ENCODE measurements at places on chromosomes 6 and 20.

GRCh38 chr6:13053006-13053461 lies 275.3 kb downstream of the TBC1D7 start:
- H3K27me3 ChIP-seq: no peaks in the 10 kb centered on the region
- no peaks in the 10 kb centered on the region for H3K4me1 ChIP-seq
- H3K36me3 ChIP-seq: no peaks in the 10 kb centered on the region
- H3K4me3 ChIP-seq: no peak overlapping the region
- H3K27ac ChIP-seq: no peak overlapping the region

GRCh38 chr6:146851837-146852236 lies 253.1 kb downstream of the ADGB start:
- DNase-seq: no peak
- H3K4me1 ChIP-seq: peaks cover 6% of the 10 kb centered on the region
- no peak overlapping the region for H3K4me3 ChIP-seq
- H3K27ac ChIP-seq: no peak overlapping the region
- no peaks in the 10 kb centered on the region for H3K27me3 ChIP-seq

- H3K4me1 ChIP-seq: no peaks in the 10 kb centered on the region
- no peak for DNase-seq
- no peak overlapping the region for H3K4me3 ChIP-seq
- peaks cover 5% of the 10 kb centered on the region for H3K36me3 ChIP-seq
- H3K27me3 ChIP-seq: no peaks in the 10 kb centered on the region
These were observed 25.5 kb upstream of the STX16 start for GRCh38 chr20:58625585-58625984.

DNA sequence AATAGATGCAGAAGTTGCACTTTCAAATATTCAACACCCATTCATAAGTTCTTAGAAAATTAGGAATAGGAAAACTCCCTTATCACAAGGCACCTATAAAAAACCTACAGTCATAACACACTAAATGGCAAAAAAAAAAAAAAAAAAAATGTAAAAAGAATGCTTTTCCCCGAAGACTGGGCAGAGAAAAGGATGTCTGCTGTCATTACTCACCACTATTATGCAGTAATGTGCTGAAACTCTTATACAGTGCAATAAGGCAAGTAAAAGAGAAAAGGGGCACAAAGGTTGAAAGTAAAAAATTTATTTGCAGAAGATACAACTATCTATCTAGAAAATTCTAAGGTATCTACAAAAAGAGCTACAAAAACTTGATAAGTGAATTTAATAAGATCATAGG lies 607.8 kb upstream of the ARID1B start:
- no peaks in the 10 kb centered on the region for H3K36me3 ChIP-seq
- no peak for DNase-seq
- H3K27ac ChIP-seq: no peak overlapping the region
- H3K4me1 ChIP-seq: no peaks in the 10 kb centered on the region
- H3K4me3 ChIP-seq: no peak overlapping the region
- no peaks in the 10 kb centered on the region for H3K27me3 ChIP-seq

GRCh38 chr6:7052443-7053011 lies 55.2 kb upstream of the RREB1 start:
- no peaks in the 10 kb centered on the region for H3K36me3 ChIP-seq
- no peak for DNase-seq
- H3K4me1 ChIP-seq: no peaks in the 10 kb centered on the region
- H3K27me3 ChIP-seq: no peaks in the 10 kb centered on the region

DNA sequence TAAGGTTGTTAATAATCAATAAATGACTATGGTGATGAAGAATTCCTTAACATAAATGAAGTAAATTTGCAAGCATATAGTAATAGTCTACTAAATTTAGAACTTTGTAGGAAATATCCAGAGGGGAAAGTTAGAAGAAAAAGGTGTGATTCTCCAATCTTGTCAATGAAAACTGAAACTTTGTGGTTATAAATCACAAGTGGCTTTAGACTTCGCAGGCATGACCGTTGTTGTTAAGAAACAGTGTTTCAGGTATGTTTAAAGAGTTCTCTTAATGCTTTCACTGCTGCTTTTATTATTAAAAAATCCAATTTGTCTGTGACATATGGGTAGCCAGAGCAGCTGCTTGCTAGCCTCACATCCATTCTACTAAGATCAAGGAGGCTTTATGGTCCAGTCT lies 475.6 kb upstream of the ADGRB3 start:
- H3K4me1 ChIP-seq: no peaks in the 10 kb centered on the region
- no peaks in the 10 kb centered on the region for H3K27me3 ChIP-seq
- no peaks in the 10 kb centered on the region for H3K36me3 ChIP-seq

GRCh38 chr6:47651505-47651944 lies 46.9 kb upstream of the ADGRF4 start:
- H3K4me3 ChIP-seq: no peak overlapping the region
- no peaks in the 10 kb centered on the region for H3K36me3 ChIP-seq

- no peak overlapping the region for H3K4me3 ChIP-seq
- no peaks in the 10 kb centered on the region for H3K27me3 ChIP-seq
- DNase-seq: no peak
- no peak overlapping the region for H3K27ac ChIP-seq
These were observed 145.1 kb downstream of the CARMIL1 start for GRCh38 chr6:25424303-25424702.

GRCh38 chr6:135657207-135657606 lies 159.7 kb upstream of the AHI1 start:
- no peak overlapping the region for H3K4me3 ChIP-seq
- DNase-seq: no peak
- H3K27ac ChIP-seq: no peak overlapping the region
- no peaks in the 10 kb centered on the region for H3K27me3 ChIP-seq

- H3K4me3 ChIP-seq: no peak overlapping the region
- no peak overlapping the region for H3K27ac ChIP-seq
These were observed 59.5 kb downstream of the PLEKHG1 start for GRCh38 chr6:150659046-150659763.

DNA sequence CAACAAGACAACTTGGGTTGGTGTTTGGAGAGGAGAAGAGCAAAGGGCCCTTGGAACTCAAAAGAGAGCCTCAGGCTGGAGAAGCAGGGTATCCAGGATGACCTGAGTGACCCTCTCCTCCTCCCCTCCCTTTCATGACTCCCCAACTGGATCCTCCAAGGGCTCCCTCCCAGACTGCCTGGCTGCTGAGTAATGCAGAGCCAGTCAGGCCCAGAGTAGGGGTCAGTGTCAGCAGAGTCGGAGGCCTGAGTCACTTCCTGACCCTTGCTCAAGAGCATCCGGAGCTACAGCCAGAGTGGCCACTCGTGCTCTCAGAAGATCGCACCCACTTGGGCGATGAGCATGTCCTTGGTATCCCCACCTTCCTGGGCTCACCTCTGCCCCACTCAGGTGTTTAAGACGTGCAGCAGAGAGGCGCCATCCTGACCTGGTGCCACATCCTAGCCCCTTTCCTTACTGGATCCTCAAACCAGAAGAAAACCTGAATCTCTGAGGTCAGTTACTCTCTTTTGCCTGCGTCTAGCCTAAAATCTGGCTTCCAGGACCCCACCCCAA lies 2.8 kb upstream of the MAPK13 start:
- DNase-seq: no peak
- no peaks in the 10 kb centered on the region for H3K27me3 ChIP-seq
- H3K36me3 ChIP-seq: no peaks in the 10 kb centered on the region
- H3K4me3 ChIP-seq: no peak overlapping the region
- peaks cover 8% of the 10 kb centered on the region for H3K4me1 ChIP-seq

- H3K4me3 ChIP-seq: no peak overlapping the region
- no peak overlapping the region for H3K27ac ChIP-seq
- H3K4me1 ChIP-seq: no peaks in the 10 kb centered on the region
- H3K27me3 ChIP-seq: no peaks in the 10 kb centered on the region
These were observed 101.2 kb downstream of the DTNBP1 start for GRCh38 chr6:15561447-15562199.

GRCh38 chr6:129163551-129163950 lies 280.6 kb downstream of the LAMA2 start:
- no peak overlapping the region for H3K4me3 ChIP-seq
- no peaks in the 10 kb centered on the region for H3K4me1 ChIP-seq
- no peaks in the 10 kb centered on the region for H3K27me3 ChIP-seq
- no peak overlapping the region for H3K27ac ChIP-seq
- no peaks in the 10 kb centered on the region for H3K36me3 ChIP-seq

- H3K27me3 ChIP-seq: no peaks in the 10 kb centered on the region
- no peak overlapping the region for H3K4me3 ChIP-seq
- DNase-seq: no peak
- no peak overlapping the region for H3K27ac ChIP-seq
These were observed 180.5 kb downstream of the PDE7B start for GRCh38 chr6:136031982-136032381.

DNA sequence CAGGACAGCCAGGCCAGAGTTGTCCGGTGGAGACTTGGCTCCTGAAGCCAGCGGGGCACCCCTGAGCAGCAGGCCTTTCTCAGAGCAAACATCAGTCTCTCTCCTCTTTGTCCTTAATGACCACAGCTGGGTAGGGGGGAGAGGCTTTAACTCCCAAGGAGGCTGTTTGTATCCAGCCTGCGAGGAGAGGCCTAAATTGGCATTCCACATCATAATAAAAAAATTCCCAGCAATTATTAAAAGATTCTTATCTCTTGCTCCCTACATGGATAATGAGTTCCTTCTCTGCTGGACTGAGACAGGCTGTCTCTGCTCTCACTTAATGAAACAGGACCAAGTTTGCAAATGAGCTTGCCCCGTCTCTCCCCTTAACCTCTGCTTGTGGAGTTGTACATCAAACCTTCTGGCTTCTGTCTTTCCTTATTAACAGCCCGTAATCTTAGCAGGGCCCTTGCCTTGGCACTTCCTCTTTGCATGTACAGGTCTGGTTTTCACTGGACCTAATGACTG lies 838.2 kb downstream of the MAFB start:
- no peak overlapping the region for H3K4me3 ChIP-seq
- no peak for DNase-seq
- H3K4me1 ChIP-seq: no peaks in the 10 kb centered on the region
- H3K27ac ChIP-seq: no peak overlapping the region
- no peaks in the 10 kb centered on the region for H3K36me3 ChIP-seq

GRCh38 chr6:105560611-105561066 lies 157.8 kb upstream of the PREP start:
- H3K36me3 ChIP-seq: no peaks in the 10 kb centered on the region
- no peak overlapping the region for H3K27ac ChIP-seq
- no peak for DNase-seq
- no peaks in the 10 kb centered on the region for H3K27me3 ChIP-seq
- no peak overlapping the region for H3K4me3 ChIP-seq

DNA sequence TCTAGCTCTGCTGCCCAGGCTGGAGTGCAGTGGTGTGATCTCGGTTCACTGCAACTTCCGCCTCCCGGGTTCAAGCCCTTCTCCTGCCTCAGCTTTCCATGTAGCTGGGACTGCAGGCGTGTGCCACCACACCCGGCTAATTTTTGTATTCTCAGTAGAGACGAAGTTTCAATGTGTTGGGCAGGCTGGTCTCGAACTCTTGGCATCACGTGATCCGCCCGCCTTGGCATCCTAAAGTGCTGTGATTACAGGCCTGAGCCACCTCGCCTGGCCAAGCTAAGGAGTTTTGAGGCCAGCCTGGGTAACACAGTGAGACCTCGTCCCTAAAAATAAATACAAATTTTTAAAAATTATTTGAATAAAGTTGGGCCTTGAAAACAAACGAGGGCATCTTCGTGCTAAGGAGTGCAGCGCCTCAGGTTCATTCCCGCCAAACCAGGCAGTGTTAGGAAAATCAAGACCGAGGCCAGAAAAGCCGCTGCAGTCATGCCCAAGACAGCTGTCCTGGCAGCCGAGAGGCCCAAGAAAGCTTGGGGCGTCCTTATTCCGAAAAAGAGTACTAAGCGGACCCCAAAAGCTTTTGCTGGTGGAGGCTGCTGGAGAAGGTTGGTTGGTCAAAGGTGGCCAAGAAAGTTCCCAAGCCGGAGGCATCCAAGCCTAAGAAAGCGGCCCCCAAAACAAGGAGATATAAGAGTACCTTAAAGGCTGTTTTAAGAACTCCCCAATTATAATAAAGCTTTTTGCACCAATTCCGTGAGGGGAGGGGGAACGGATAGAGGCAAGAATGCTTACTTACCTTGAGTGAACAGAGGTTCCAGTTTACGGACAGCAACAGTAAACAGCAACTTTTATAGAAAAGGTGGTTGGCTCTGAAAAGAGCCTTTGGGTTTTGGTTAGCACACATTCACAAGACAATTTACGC lies 109.0 kb downstream of the HFE start:
- peak overlapping the region; percentile 74 for H3K4me3 ChIP-seq
- H3K36me3 ChIP-seq: no peaks in the 10 kb centered on the region
- H3K27ac ChIP-seq: no peak overlapping the region
- no peaks in the 10 kb centered on the region for H3K27me3 ChIP-seq

DNA sequence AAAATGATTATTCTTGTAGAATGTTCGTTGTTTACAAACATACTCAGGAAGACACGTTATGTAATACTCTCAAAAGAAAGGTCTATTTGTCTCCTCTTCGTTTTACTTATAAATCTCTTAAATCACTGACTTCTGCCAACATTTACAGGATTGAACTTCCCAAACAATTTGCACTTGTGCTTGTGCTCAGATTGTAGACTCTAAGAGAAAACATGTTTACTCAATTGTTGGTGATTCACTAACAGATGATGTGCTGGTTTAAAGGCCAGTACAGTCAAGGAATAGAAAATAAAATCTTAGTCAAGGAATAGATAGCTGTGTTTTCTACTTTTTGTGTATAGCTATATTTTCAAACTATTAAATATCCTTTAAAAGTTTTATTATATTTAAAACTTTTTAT lies 172.8 kb downstream of the GJA1 start:
- H3K27me3 ChIP-seq: no peaks in the 10 kb centered on the region
- H3K4me1 ChIP-seq: no peaks in the 10 kb centered on the region
- H3K27ac ChIP-seq: no peak overlapping the region
- no peaks in the 10 kb centered on the region for H3K36me3 ChIP-seq
- H3K4me3 ChIP-seq: no peak overlapping the region

- no peaks in the 10 kb centered on the region for H3K4me1 ChIP-seq
- H3K27ac ChIP-seq: no peak overlapping the region
- H3K4me3 ChIP-seq: no peak overlapping the region
- no peaks in the 10 kb centered on the region for H3K27me3 ChIP-seq
- H3K36me3 ChIP-seq: no peaks in the 10 kb centered on the region
These were observed 13.9 kb downstream of the HDGFL1 start for GRCh38 chr6:22583230-22583629.

- H3K36me3 ChIP-seq: no peaks in the 10 kb centered on the region
- DNase-seq: no peak
- H3K4me1 ChIP-seq: no peaks in the 10 kb centered on the region
- H3K27me3 ChIP-seq: no peaks in the 10 kb centered on the region
- H3K27ac ChIP-seq: no peak overlapping the region
These were observed 41.7 kb upstream of the AIG1 start for GRCh38 chr6:143018955-143019354.

GRCh38 chr20:52191916-52192718 lies 538 bp upstream of the ZFP64 start:
- H3K4me1 ChIP-seq: no peaks in the 10 kb centered on the region
- H3K36me3 ChIP-seq: no peaks in the 10 kb centered on the region
- H3K4me3 ChIP-seq: peak overlapping the region; percentile 74
- H3K27ac ChIP-seq: no peak overlapping the region
- no peaks in the 10 kb centered on the region for H3K27me3 ChIP-seq

All from iPS DF 6.9 (cell line).